ENCODE measurements at places on chromosomes 11 and 22.

DNA sequence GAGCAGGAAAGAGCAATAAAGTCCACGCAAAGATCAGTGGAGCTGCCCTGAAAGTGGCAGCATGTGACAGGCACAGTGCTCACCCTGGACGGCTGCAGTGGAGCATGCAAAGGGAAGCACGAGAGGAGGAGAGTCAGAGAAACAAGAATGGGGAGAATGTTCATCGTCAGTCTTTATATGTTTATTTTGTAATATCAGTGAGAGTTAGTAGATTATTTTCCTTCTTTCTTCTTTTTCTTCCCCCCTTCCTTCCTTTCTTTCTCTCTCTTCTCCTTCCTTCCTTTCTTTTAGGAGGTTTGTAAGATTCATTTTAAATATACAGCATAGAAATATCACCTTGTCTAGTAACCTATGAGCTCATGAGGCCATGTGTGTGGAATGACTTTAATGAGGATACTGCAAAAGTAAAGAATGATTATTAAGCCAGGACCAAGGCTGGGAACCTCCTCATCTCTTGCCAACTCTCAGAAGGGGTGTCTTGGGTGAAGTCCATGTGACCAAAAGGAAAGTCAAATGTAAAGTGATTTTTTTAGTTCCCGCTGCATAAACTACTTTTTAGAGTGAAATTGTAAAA is 321.1 kb downstream of the AASDHPPT start:
- DNase-seq, result peak; percentile 76

DNA sequence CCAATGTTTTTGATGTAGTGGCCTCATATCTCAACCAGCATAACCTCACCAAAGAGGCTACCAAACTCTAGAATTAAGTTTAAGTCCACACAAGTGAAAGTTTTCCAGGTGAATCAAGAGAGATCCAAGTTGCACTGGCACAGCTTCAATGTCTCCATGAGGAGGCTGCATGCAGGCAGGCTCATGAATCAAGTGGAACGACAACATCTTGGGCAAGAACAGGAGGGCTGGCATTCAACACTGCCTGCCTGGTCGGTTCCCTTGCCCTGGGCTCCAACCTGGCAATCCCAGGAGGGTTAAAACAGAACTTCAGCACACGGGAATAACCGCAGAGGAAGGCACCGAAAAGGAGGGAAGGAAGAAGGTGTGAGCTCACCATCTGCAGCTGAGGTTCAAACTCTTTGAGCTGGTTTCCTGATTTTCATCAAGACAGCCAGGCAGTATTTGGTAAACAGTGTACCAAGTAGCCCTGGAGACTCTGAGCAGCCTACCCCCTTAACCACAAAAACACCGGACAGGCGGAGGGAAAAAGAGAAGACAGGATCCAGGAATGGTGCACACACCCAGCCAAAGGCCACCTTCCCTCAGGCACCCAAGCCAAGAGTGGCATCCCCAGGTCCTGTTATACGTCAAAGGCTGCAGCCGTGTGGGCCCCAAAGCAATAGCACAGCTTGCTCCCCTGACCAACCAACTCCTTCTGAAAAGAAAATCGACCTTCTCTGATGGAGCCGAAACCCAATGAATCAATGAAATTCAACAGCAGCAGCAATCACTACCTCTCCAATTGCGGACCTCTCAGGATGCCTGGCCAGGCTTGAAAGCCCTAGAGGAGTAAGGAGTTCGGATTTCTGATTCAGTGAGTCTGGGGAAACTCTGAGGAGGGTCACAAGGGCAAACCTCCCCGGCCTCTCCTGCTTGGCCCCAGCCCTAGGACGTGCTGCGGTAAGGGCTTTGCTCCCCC is 1.3 kb downstream of the PACSIN2 start:
- peak; percentile 39 for DNase-seq

GRCh38 chr11:69537855-69538640 is 56.6 kb downstream of the LINC01488 start:
- DNase-seq, result no peak

DNA sequence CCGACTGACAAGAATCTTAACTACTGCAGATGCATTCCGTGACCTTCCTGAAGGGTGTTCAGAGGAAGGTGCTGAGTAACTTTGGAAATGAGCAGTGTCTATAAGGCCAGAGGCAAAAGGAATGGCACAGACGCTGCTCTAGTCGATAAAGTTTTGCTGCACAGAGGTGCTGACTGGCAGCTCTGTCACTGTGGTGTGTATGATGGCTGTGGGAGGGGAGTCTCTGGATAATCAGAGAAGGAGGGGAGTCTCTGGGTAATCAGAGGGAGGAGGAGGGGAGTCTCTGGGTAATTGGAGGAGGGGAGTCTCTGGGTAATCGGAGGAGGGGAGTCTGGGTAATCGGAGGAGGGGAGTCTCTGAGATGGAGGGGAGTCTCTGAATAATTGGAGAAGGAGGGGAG is 18.4 kb downstream of the PTDSS2 start:
- no peak for DNase-seq

- DNase-seq, result no peak
Measured at GRCh38 chr11:19392847-19393518, 152.2 kb upstream of the E2F8 start.

- peak; percentile 81 for DNase-seq
Measured at GRCh38 chr11:74321487-74322188, 10.2 kb upstream of the P4HA3 start.

DNA sequence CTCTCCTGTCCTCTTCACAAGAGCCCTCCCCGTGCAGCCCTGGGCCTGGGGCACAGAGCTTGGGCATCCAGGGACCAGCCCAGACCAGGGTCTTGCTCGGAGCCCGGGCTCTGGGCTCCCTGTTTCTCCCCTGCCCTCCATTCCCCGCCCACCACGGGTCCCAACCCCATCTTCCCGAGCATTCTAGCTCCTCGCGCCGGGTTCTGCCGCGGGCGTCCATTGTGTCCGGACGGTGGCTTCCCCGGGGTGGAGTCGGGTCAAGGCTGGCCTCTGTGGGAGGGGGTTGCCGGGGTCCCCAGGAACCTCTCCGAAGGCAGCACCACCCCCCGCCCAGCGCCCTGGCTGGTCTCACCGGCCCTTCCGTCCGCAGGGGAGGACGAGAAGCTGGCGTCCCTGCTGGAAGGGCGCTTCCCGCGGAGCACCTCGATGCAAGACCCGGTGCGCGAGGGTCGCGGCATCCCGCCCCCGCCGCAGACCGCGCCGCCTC is 18.1 kb upstream of the ACR start:
- no peak for DNase-seq

DNA sequence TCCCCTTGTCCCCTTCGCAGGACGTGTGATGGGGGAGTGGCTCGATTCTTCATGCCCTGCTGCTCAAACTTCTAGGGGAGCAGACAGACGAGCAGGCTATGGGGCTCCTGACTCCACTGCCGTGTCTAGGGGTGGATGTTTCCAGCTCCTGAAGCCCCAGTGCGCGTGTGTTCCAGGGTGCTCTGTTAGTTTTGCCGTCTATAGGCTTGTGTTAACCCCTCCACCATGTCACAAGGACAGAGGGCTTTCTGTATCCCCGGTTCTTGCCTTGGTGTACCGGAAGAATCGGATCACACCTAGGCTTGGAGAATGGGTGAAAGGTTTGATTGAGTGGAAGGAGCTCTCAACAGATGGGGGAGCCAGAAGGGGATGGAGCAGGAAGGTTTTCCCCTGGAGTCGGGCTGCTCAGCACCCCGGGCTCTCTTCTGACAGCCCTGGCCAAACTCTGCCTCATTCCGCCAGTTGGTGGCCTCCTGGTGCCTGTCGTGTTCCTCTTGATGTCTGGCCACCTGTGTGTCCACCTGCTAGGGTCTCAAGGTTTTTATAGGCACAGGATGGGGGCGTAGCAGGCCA is 810.7 kb downstream of the BRD1 start:
- no peak for DNase-seq

DNA sequence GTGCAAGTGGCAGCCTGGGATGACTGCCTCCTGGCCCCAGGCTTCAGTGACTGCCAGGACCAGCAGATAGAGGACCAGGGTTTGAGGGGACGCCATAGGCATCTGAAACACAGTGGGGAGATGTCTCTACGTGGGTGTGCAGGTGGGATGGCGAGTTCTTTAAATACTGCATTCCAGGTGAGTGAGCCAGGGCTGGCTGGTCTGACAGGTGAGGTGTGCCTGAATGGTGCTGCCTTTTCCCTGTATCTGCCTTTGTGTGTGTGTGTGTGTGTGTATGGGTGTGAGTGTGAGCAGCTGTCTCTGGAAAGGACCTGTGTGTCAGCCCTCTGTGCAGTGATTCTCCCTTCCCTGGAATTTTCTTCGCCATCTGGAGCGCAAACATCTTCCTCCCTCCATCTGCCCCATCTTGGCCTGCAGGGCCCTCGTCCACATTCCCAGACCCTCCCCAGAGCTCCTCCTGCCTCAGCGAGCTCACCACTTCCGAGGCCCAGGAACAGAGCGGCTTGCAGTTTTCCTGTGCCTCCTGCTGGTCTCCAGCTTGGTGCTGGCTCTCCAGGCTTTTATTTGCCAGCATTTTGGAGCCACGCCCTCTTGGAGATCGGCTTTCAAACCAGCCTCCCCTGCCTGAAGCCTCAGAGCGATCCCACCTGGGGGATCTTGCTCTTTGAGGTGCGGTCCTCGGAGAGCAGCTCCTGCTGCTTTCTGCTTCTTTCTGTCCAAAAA is at the start of gene GPHA2:
GPHA2 (minus strand) TSS at position 535 of the 723 bp plus-strand sequence; CDS start at position 102, 433 bp downstream.
- DNase-seq, result no peak

GRCh38 chr22:37669586-37669985 is 5.8 kb upstream of the LGALS1 start:
- DNase-seq, result peak; percentile 55

- DNase-seq, result no peak
Measured at GRCh38 chr22:38513063-38513462, 7.0 kb upstream of the DDX17 start.

DNA sequence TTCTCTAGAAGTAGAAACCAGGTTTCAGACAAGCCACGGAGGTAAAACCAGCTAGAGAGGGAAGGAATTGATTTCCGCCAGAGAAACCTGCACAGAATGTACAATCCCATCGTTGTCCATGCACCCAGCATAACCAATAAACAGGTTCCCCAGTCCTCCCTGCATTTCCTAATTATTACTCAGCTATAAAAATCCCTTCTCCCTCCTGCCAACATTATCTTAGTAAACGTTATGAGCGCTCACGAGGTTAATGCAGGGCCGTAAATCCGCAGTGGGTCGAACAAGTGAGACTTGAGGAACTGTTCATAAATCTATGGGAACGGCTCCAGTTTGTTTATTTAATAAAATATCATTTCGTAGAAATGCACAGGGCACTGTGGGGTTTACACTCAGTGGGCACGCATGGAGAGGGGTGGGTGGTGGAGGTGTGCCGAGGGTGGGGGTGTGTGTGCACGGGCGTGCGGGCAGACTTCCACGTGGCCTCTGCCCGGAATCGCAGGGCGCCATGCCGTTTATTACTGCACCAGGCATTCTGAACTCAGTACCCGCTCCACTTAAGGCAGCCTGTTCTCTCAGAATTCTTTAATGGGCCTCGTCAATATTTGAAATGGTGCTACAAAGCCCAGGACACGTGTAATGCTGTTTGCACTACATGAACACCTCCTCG is 257.3 kb downstream of the MIAT start:
- DNase-seq, result no peak

Data from foreskin fibroblast (primary cell).